ENCODE measurements at places on chromosomes 2 and 18.

DNA sequence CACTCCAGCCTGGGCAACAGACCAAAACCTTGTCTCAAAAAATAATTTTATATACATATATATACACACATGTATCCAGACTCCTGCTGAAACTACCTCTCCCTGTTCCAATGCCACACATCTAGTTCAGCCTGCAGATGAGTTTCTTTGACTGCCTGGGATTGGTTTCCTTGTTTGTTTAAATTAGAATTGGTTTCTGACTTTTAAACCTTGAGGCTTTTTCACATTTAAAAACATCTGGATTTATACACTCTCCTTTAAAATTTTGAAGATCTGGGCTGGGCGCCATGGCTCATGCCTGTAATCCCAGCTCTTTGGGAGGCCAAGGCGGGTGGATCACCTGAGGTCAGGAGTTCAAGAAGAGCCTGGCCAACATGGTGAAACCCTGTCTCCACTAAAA, 21.8 kb upstream of the CXCR1 start:
- H3K4me3 ChIP-seq = no peak overlapping the region
- peaks cover under 1% of the 10 kb centered on the region for H3K27me3 ChIP-seq
- no peak overlapping the region for H3K27ac ChIP-seq
- H3K4me1 ChIP-seq = peaks cover 12% of the 10 kb centered on the region

- DNase-seq = peak; percentile 23
- H3K36me3 ChIP-seq = no peaks in the 10 kb centered on the region
- no peaks in the 10 kb centered on the region for H3K4me1 ChIP-seq
- H3K4me3 ChIP-seq = no peak within 1 kb of the TSS
- H3K27me3 ChIP-seq = peaks cover 11% of the 10 kb centered on the region
Observed at GRCh38 chr2:206642075-206643025, at the start of gene FAM237A. Gene FAM237A (plus strand): TSS chr2:206642487. CDS start chr2:206644237, 1,750 bp downstream.

GRCh38 chr2:240638512-240639160, 13.4 kb downstream of the GPR35 start:
- H3K36me3 ChIP-seq = peaks cover 10% of the 10 kb centered on the region
- peaks cover 2% of the 10 kb centered on the region for H3K27me3 ChIP-seq
- DNase-seq = no peak
- H3K4me3 ChIP-seq = no peak overlapping the region

- no peaks in the 10 kb centered on the region for H3K27me3 ChIP-seq
- peaks cover 58% of the 10 kb centered on the region for H3K36me3 ChIP-seq
- H3K4me3 ChIP-seq = no peak overlapping the region
- H3K4me1 ChIP-seq = peaks cover 16% of the 10 kb centered on the region
Observed at GRCh38 chr2:121505005-121505404, 25.7 kb upstream of the RNU4ATAC start.

DNA sequence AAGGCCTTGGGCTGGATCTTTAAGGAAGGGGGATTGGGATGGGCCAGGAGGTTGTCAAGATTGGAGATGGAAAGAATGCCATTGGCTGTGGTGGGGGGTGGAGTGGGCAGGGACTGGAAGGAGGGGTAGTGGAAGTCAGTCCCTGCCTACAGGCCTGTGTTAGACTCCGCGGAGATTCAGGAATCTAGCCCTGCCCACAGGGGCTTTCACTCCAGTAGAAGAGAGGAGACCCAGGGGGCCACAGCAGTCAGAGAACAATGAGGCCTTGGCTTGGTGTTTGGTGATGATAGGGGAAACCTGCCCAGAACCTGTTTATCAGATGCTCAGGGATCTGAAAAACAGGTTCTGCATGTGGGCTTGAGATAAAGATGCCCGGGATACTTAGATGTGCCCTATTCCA, 6.1 kb downstream of the STEAP3 start:
- no peaks in the 10 kb centered on the region for H3K4me1 ChIP-seq
- H3K36me3 ChIP-seq = no peaks in the 10 kb centered on the region
- no peak overlapping the region for H3K4me3 ChIP-seq
- no peak for DNase-seq
- H3K27me3 ChIP-seq = peaks cover 13% of the 10 kb centered on the region

- peaks cover 7% of the 10 kb centered on the region for H3K4me1 ChIP-seq
- no peaks in the 10 kb centered on the region for H3K36me3 ChIP-seq
- no peak overlapping the region for H3K27ac ChIP-seq
- H3K4me3 ChIP-seq = no peak overlapping the region
- DNase-seq = no peak
Observed at GRCh38 chr18:10264260-10264659, 190.2 kb upstream of the APCDD1 start.

GRCh38 chr2:3198119-3198518, 179.5 kb downstream of the EIPR1 start:
- H3K27me3 ChIP-seq = no peaks in the 10 kb centered on the region
- no peaks in the 10 kb centered on the region for H3K4me1 ChIP-seq
- no peak overlapping the region for H3K27ac ChIP-seq
- H3K36me3 ChIP-seq = peaks cover under 1% of the 10 kb centered on the region

GRCh38 chr18:3400567-3401296, 49.2 kb upstream of the TGIF1 start:
- no peak overlapping the region for H3K27ac ChIP-seq
- DNase-seq = no peak
- no peaks in the 10 kb centered on the region for H3K36me3 ChIP-seq
- peaks cover 3% of the 10 kb centered on the region for H3K27me3 ChIP-seq

- H3K36me3 ChIP-seq = no peaks in the 10 kb centered on the region
- peak; percentile 19 for DNase-seq
- H3K4me1 ChIP-seq = no peaks in the 10 kb centered on the region
- no peaks in the 10 kb centered on the region for H3K27me3 ChIP-seq
Observed at GRCh38 chr2:53422979-53423378, 344.6 kb upstream of the CHAC2 start.

DNA sequence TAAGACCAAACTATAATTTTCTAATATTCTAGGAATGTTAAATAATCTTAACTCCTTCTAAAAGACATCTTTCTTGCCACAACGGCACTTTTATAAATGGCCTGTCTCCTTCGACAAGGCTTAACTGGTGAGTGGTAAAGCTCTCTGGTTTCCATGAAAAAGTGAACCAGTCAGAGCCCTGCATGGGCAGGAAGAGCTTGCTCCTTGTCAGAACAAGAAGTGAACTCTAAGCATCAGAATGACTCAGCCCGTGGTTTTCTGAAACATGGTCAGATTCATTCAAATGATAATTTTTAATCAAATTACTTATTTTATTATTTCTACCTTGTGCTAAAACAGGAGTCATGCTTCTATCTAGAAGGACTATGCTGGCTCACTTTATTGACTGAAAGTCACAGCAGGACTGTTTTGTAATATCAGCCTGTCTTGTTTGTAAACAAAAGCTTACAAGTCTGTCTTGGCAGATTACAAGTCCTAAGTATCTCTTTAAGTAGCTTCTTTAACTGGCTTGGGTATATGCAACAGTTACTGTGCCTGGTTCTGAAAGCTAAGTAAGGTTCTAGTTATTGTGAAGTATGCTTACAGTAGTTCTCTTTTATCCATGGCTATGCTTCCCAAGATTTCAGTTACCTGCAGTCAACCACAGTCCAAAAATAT, 245.4 kb downstream of the NAPG start:
- no peaks in the 10 kb centered on the region for H3K36me3 ChIP-seq
- no peak overlapping the region for H3K4me3 ChIP-seq
- H3K27me3 ChIP-seq = peaks cover 16% of the 10 kb centered on the region
- no peaks in the 10 kb centered on the region for H3K4me1 ChIP-seq
- H3K27ac ChIP-seq = no peak overlapping the region

GRCh38 chr2:43139996-43140621, 86.3 kb downstream of the ZFP36L2 start:
- no peaks in the 10 kb centered on the region for H3K27me3 ChIP-seq
- H3K4me1 ChIP-seq = peaks cover 67% of the 10 kb centered on the region

Measured in activated naive CD8-positive, alpha-beta T cell treated with anti-CD3 and anti-CD28 coated beads, Interleukin-2, amount 10 ng/mL, durations not matched to agents 7 days and 5 days (primary cell).